ENCODE measurements at places on chromosomes 5 and 9.

GRCh38 chr5:18000744-18001143 is 366.5 kb downstream of the TAF11L14 start:
- H3K27me3 ChIP-seq: no peaks in the 10 kb centered on the region
- H3K4me3 ChIP-seq: no peak overlapping the region
- DNase-seq: no peak
- H3K27ac ChIP-seq: no peak overlapping the region
- no peaks in the 10 kb centered on the region for H3K36me3 ChIP-seq
- no peaks in the 10 kb centered on the region for H3K4me1 ChIP-seq

GRCh38 chr5:105849701-105850100 is 1821.0 kb downstream of the EFNA5 start:
- no peaks in the 10 kb centered on the region for H3K36me3 ChIP-seq
- no peak overlapping the region for H3K4me3 ChIP-seq
- no peaks in the 10 kb centered on the region for H3K4me1 ChIP-seq
- H3K27me3 ChIP-seq: no peaks in the 10 kb centered on the region

DNA sequence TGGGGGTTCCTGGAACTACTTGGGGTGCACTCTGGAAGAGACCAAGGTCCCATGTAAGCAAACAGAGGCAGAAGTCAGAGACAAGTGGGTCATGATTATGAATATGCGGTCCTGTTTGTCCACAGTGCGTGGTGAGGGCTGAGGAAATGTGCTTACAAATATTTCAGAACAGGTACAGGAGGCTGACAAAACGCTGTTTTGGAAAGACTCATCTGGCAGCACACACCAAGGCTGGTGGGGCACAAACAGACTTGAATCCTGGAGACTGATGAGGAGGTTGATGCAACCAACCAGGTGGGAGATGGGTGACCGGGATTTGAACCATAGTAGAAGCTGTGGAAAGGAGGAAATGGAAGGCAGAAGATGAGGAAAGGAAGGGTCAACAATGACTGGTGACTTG is 83.8 kb downstream of the ADRB2 start:
- no peaks in the 10 kb centered on the region for H3K27me3 ChIP-seq
- peaks cover 15% of the 10 kb centered on the region for H3K4me1 ChIP-seq
- no peak for DNase-seq
- no peaks in the 10 kb centered on the region for H3K36me3 ChIP-seq

- no peaks in the 10 kb centered on the region for H3K4me1 ChIP-seq
- DNase-seq: no peak
- H3K4me3 ChIP-seq: no peak overlapping the region
- H3K27ac ChIP-seq: no peak overlapping the region
- no peaks in the 10 kb centered on the region for H3K36me3 ChIP-seq
- H3K27me3 ChIP-seq: no peaks in the 10 kb centered on the region
Measured at GRCh38 chr5:152061095-152061494, 136.4 kb upstream of the GLRA1 start.

DNA sequence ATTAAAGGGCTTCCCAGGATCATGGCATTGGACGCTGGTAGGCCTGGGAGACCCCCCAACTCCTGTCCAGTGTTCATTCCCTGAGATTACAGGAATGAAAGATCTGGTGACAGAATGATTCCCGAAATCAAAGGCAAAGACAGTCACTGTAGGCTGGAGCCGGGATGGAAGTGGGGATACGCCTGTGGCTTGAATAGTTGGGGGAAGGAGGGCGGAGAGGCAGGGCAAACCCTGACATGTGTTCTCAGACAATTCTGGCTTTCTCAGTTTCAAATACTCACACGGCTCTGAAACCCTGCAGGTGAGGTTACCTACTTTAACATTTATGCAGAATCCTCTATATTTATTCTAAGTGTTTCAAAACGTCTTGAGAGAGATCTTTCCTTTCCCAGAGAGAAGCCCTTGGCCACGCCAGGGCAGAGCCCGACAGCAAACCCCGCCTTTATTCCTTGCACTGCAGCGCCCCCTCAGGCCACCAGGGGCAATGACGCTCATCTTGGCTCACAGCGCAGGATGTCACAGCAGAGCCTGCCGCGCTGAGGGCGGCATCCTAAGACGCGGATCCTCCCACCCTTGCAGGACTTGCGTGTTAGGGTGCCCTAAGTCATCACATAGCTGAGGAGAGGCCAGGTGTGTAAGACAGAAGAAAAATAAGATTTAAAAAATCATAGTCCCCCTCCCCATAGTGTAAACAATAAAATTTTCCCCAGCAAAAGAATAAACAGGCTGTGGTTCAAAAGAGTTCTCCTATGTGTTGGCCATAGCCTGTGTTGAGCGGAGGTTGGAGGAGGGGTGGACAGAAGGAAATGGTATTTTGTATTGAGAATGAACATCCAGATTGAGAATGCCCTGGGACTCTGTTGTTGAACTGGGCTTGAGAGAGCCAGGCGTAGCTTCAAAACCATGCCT is 284.5 kb downstream of the NTRK2 start:
- DNase-seq: peak; percentile 65
- peaks cover 5% of the 10 kb centered on the region for H3K4me1 ChIP-seq
- peaks cover 2% of the 10 kb centered on the region for H3K27me3 ChIP-seq
- no peak overlapping the region for H3K4me3 ChIP-seq

GRCh38 chr5:77697692-77698091 is 59.2 kb upstream of the OTP start:
- peaks cover 65% of the 10 kb centered on the region for H3K36me3 ChIP-seq
- no peak overlapping the region for H3K27ac ChIP-seq

DNA sequence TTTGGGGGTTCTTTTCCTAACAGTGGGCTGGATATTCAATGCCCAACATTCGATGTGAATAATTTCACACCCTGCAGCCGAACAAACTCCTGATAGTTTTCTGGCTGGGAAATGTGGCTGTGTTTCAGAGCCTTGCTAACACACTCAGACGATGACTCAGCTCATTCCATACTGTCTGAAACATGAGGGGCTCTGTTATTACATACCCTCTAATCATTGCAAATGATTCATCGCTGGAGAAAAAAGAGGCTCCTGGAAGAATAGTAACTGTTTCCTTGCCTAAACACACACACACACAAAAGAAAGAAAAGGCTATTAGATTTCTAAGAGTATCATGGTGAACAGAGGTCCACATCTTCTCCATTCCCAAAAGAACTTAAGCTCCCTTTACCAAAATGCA is 75.8 kb downstream of the OXCT1 start:
- DNase-seq: no peak
- no peak overlapping the region for H3K4me3 ChIP-seq
- no peak overlapping the region for H3K27ac ChIP-seq
- peaks cover 39% of the 10 kb centered on the region for H3K36me3 ChIP-seq
- H3K4me1 ChIP-seq: peaks cover 10% of the 10 kb centered on the region

GRCh38 chr9:129761293-129761900 is 8.6 kb upstream of the PTGES start:
- no peak overlapping the region for H3K27ac ChIP-seq

DNA sequence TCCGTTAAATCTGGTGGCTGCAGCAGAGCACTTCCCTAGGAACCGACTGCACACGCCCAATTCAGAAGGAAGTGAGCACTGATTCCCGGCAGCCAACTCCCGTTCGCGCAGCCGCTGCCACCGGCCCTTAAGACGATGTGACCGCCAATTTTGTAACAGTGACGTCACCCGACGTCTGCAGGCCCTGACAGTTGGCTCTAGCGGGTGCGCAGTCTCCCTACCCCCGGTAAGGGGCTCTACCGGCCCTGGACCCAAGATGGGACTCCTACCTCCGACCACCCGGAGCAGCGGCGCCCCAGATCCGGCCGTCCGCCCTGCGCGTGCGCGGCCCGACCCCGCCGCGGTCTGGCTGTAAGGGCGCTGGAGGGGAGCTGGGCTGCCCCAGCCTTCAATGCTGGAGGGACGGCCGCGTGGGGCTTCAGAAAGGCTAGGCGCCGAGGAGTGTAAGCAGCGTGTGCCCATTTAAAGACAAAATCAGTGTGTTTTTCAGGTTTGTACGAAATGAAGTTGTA is 19.1 kb downstream of the DNAJA1 start:
- DNase-seq: peak; percentile 77
- H3K4me3 ChIP-seq: peak overlapping the region; percentile 76
- H3K27ac ChIP-seq: peak overlapping the region; percentile 67
- H3K36me3 ChIP-seq: peaks cover 41% of the 10 kb centered on the region
- no peaks in the 10 kb centered on the region for H3K27me3 ChIP-seq
- H3K4me1 ChIP-seq: peaks cover 22% of the 10 kb centered on the region

- H3K27me3 ChIP-seq: peaks cover 4% of the 10 kb centered on the region
- no peak overlapping the region for H3K27ac ChIP-seq
- no peaks in the 10 kb centered on the region for H3K4me1 ChIP-seq
- no peak overlapping the region for H3K4me3 ChIP-seq
Measured at GRCh38 chr5:148523139-148523538, 131.2 kb downstream of the HTR4 start.

- no peak for DNase-seq
- H3K27ac ChIP-seq: no peak overlapping the region
- no peaks in the 10 kb centered on the region for H3K4me1 ChIP-seq
- H3K4me3 ChIP-seq: no peak overlapping the region
Measured at GRCh38 chr9:76798527-76798926, 34.3 kb downstream of the PCA3 start.

- H3K4me1 ChIP-seq: no peaks in the 10 kb centered on the region
- no peak overlapping the region for H3K4me3 ChIP-seq
- no peak overlapping the region for H3K27ac ChIP-seq
- H3K27me3 ChIP-seq: peaks cover 22% of the 10 kb centered on the region
- no peak for DNase-seq
Measured at GRCh38 chr5:35058374-35058788, 10.6 kb upstream of the AGXT2 start.

DNA sequence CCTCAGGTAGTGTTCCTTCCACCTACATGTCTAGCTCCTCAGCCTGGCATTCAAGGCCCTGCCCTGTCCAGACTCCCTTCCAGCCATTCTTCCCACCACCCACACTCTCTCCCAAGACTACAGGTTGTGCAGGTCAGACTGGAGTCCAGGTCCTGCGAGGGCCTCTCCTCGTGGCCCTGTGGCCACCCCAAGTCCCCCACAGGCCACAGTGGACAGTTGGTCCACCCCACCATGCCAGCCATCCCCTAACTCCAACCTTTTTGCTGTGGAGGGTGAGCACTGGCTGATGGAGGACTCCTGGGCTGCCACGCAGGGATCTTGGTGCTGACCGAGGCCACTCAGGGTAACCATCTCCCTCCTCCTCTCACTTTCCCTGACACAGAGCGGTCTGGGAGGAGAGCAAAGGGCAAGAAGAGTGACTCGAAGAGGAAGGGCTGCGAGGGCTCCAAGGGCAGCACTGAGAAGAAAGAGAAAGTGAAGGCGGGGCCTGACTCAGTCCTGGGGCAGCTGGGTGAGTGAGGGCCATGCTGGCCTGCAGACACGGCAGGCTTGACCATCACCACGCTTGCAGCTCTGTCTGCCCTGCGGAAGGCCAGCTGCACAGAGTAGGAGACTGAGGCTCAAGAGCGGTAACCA is 51.0 kb downstream of the JADE2 start:
- H3K27me3 ChIP-seq: no peaks in the 10 kb centered on the region
- no peak for DNase-seq
- H3K4me3 ChIP-seq: no peak overlapping the region
- no peak overlapping the region for H3K27ac ChIP-seq

DNA sequence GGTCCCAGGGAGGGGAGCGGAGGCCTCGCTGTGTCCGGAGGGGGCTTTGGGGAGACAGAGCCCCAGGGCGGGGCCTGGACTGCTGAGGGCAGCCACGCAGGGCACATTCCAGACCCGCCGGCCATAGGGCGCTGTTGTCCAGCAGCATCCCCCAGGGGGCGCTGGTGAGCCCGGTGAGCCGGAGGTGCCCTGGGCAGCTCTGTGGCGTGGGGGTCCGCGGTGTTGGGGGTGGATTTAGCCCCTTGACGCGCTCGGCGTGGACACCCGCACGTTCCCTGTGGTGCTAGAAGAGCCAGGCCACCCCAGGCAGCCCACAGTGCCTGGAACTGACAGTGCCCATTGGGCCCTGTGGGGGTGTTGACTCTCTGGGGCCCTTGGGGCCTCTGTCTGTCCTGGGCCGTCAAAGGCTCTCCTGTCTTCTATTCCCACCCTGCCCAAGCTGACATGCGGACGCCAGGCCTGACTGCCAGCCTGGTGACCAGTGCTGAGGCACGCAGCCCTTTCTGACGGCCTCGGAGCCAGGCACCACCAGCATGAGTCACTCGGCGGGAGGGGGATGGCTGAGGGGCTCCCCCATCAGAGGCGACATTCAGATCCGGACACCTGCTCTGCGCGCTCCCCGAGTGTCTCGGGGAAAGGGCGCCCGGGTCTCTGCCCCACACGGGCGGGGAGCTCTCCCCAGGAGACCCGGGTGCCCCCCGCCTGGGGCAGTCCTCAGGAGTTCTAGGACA is 23.9 kb downstream of the TPPP start:
- H3K4me3 ChIP-seq: no peak overlapping the region
- no peak overlapping the region for H3K27ac ChIP-seq
- peaks cover 6% of the 10 kb centered on the region for H3K4me1 ChIP-seq
- DNase-seq: peak; percentile 50

DNA sequence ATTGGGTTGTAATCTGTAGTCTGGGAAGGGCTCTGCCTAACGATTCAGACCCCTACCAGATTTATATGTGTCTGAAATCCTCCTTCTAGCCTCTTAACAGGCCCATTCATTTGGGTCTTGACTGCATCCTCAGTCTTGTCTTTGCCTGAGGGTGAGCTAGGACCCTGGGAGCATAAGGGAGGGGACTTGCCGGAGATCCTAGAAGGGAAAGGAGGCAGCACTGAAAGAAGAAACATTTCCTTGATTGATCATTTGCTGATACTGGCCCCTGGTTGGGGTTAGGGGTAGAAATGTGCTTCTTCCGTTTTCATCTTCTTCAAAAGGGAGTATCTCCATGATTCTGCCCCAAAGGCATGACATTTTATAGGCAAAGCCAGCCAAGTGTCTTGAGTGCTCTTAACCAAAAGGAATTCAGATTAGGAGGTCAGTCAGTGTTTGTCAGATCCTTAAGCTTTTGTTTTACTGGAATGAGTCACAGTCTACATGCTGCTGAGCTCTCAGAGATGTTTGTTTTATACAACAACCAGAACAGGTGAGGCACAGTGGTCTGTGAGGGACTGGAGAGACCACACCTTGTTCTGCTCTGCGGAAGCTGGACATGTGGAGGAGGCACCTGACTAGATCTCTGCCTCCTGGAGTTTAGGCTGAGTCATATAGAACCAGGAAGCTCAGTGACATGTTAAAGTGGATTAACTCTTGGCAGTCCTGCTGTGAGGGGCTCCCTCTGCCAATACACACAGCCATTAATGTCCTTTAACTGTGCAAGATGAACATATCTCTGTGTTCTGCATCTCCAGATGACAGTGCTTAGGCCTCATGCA is 37.7 kb downstream of the PCDHAC2 start:
- no peaks in the 10 kb centered on the region for H3K4me1 ChIP-seq
- H3K27ac ChIP-seq: no peak overlapping the region
- no peak for DNase-seq
- H3K36me3 ChIP-seq: no peaks in the 10 kb centered on the region

GRCh38 chr5:43572357-43572756 is 15.5 kb upstream of the PAIP1 start:
- no peak for DNase-seq
- no peaks in the 10 kb centered on the region for H3K4me1 ChIP-seq
- no peak overlapping the region for H3K4me3 ChIP-seq
- no peak overlapping the region for H3K27ac ChIP-seq

GRCh38 chr9:35338561-35339274 is 151.2 kb upstream of the RUSC2 start:
- H3K27ac ChIP-seq: no peak overlapping the region
- H3K4me3 ChIP-seq: no peak overlapping the region
- H3K36me3 ChIP-seq: no peaks in the 10 kb centered on the region

- no peaks in the 10 kb centered on the region for H3K27me3 ChIP-seq
- H3K4me3 ChIP-seq: no peak overlapping the region
Measured at GRCh38 chr5:61949054-61949678, 356.8 kb upstream of the KIF2A start.

Data from activated CD4-positive, alpha-beta memory T cell treated with anti-CD3 and anti-CD28 coated beads, Interleukin-2, amount 10 ng/mL, durations not matched to agents 7 days and 5 days (primary cell).